ENCODE measurements at places on chromosomes 2 and 18.

GRCh38 chr2:8134985-8135682 is 546.7 kb upstream of the ID2 start:
- DNase-seq: no peak

DNA sequence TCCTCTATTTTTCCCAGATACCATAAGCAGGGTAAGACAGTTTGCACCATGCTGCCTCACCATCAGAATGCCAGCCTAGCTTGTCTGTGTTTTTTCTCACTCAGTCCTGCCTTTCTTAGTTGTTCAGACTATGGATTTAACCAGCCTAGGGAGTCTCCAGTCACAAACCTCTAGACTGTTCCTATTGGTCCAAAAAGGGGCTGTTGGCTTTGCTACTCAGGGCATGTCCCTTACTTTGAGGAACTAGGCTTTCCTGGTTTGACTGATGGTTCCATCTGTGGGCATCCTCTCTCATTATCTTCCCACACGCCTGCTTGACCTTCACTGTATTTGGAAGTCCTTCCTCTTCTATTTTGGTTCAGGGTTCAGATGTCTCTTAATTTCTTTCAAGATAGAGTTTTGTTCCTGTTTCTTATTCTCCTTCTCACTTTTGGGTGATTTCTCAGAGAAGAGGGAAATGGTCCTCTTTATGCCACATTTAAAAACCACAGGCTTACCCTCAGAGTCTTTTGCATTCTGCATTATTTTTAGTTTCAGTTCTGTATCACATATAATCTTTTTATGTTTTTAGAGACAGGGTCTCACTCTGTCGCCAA is 31.3 kb upstream of the TMEM131 start:
- no peak for DNase-seq

DNA sequence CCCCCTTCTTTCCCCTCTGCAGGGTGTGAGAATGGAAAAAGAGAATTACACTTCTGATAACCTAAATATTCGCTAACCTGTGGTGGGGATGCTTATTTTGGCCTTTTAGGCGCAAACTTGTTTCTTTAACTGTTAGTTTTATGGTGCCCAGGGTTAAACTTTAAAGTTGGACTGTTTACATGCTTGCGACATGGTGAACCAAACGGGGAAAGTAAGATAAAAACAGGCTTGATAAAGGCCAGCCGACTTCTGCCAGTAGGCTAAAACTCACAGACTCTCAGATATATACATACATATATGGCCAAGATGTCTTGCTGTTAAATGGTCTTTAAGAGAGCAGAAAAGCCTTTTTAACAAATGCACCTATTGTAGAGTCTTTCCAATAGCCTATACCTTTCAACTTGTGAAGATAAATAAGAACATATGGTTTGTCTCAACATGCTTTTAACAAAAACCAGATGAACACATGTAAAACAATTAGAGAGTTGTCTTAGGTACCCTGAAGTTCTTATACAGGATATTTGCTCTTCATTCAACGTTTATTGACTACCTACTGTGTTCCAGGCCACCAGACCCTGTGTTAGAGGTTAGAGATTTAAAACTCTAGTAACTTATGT is 29.0 kb downstream of the PRKCE start:
- DNase-seq: no peak

- no peak for DNase-seq
Measured at GRCh38 chr2:219207134-219207883, 727 bp downstream of the ZFAND2B start.

GRCh38 chr18:35458271-35458670 is 39.5 kb downstream of the INO80C start:
- no peak for DNase-seq

DNA sequence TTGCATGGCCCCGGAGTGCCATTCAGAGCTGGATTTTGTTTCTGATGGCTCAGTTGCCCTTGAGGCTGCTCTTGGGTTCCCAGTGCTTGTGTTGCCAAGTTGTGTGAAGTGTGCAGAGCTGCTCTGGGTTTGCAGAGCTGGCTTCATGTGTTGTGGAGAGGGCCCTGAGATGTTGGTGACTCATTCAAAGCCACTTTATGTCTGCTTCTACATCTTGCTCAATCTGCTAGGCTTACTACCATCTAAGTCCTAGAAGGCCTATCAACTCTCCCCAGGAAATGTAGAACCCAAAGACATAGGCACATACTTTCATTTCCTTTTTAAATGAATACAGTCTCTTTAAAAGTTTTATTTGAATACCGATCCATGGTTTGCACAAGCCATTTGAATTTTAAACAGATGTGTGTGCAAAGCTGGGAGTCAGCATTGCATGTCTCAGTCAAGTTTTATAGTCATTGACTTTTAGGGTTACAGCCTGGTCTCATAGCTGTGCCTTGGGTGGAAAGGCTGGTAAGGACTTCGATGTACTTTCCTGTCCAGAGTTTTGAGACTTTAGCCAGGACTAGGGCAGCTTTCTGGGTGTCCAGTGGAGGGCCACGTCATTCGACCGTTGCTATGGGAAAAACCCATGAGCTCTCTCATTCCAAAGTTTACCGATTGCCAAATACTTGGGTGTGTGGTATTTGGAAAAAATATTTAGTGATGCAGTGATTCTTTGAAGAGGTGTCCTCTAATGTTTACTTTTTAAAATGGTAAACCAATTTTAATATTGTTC is 105.0 kb downstream of the LTBP1 start:
- no peak for DNase-seq

GRCh38 chr2:133316557-133316956 is 251.7 kb downstream of the NCKAP5 start:
- no peak for DNase-seq

DNA sequence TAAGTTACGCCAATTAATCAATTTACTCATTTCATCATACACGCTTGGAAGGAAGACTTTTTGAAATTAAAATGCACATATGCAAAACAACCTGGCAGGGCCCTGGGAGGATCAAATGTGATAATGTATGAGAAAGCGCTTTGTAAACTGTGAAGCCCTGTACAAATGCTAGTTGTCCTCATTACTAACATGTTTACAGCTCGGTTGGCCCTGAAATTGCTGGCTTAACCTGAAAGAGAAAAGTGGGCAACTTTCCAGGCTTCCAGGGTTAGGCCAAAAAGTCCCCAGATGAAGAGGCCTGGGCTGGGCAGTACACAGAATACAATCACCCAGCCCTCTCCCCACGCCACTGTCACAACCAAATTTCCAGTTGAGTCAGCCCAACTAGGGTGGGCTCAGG is 60.2 kb downstream of the DNMT3A start:
- DNase-seq: no peak

- DNase-seq: no peak
Measured at GRCh38 chr2:37323781-37324535, 675 bp downstream of the PRKD3 start.

DNA sequence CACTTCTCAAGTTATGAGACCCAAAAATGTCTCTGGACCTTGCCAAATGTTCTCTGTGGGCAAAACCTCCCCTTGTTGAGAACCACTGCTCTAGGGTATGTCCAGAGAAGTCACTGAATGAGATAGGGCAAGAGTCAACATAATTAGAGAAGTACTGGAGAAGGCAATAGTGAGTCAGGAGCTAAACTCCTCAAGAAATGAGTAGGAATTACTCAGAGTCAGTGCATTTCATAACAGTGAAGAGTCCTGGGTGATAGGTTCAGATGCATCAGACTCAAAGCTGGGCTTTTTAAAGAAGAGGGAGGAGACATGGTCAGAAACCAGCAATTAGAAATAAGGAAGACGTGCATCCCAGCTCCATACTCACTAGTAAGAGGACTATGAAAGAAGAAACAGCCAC is 38.6 kb upstream of the IHH start:
- no peak for DNase-seq

- DNase-seq: no peak
Measured at GRCh38 chr2:217907266-217907665, 95.5 kb downstream of the TNS1 start.

GRCh38 chr2:128310761-128311160 is 7.9 kb downstream of the HS6ST1 start:
- no peak for DNase-seq

GRCh38 chr2:219967247-219968245 is 340.1 kb downstream of the SLC4A3 start:
- DNase-seq: no peak

DNA sequence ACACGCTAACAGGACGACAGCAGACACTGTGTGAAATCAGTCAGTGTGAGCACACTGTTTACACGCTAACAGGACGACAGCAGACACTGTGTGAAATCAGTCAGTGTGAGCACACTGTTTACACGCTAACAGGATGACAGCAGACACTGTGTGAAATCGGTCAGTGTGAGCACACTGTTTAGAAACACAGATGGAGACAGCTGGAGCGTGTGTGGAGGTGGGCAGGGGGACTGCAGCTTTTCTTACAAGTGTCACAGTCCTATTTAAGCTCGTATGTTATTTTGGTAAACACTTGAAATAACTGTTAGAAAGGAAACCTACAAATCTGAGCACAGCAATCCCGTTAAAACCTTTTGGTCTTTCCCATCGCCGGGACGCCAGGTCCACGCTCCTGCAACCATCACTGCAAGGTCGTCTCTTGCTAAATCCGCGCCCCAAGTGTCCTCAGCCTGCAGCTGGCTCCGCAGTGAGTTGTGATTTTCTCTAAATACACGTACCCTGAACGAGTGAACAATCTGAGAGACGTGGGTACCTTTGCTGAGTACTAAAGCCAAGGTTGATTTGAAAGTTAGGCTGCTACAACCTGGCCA is 58.9 kb upstream of the CTDP1 start:
- DNase-seq: no peak

DNA sequence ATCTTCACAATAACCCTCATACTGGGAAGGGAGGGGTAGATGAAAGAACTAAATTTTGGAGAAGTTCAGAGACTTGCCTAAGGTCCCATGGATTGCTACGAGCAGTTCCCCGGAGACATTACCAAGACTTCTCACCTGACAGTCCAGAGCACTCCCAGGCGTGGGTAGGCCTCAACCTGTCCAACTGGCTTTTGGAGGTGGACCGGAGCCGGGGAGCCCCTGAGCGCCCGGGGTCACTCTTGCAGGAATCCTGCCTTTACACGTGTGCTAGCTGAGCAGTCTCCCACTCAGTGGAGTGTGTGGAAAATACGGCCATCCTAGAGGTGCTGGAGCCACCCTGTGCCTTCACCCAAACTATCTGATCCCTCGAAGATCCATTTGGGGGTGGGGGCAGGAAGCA is 8.0 kb downstream of the POMC start:
- no peak for DNase-seq

Measured in stimulated activated CD8-positive, alpha-beta memory T cell treated with anti-CD3 and anti-CD28 coated beads, Interleukin-4, amount 100 ng/mL, for 1 hour (primary cell).